Daoy (cell line): ENCODE measurements at places on chromosomes 12 and 14. TPM values are rescaled to one million over a fixed set of nuclear protein-coding genes. Genes with fewer than 3 reads are reported as not detected.

- DNase-seq: no peak
Measured at GRCh38 chr12:108148521-108149074, 19.5 kb downstream of the WSCD2 start.

- DNase-seq: no peak
Measured at GRCh38 chr12:34350092-34351041, 328.1 kb downstream of the ALG10 start.

DNA sequence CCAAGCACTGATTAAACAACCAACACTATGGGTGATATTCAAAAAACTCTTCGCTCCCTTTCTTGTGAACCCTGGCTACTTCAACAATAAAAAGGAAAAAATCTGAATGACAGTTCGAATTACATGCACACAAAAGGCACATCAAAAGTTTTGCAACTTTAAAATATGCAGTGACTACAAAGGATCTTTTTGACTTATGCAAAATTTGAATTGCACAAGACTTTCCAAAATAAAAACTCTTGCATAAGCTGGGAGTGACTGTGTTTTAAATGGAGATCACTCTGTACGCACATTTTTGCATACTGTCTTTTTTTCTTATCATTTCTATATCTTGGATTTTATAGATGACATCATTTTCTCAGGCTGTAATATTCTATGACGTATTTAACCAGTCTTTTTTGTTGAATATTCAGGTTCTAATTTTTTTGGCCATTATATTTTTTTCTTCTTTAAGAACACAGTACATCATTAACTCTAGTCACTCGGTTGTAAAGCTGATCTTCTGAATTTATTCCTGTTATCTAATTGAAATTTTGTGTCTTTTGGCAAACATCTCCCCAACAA lies 667.6 kb upstream of the TBX3 start:
- no peak for DNase-seq

DNA sequence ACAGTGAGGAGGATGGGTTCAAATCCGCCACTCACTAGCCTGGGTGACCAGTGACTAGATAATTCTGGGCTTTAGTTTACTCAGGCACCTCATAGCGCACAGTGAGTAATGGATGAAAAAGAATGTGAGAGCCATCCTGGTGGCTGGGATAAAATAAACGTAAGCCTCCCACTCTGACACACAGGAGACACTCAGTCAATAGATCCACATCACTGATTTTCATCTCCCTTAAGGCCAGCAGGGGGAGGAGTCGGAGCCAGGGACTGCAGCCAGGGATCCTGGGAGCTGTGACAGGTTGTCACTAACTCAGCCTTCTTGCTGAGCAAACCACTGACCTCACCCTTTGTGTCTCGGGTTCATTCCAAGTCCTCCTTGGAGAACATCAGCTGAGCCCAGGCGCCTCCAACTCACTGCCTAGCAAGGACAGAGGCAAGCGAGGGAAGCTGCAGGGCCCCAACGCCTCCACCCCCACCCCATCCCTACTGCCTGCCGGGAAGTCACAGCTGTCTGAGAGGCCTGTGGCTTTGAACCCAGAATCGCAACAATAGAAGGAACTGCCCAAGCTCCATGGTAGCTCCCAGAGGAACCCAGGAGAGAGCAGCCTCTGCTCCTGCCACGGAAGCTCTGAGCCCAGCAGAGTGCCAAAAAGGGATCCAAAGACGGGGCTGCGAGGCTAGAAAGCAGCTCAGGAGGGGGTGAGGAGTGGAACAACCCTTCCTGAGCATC lies 30.7 kb downstream of the PXN start:
- peak; percentile 91 for DNase-seq

DNA sequence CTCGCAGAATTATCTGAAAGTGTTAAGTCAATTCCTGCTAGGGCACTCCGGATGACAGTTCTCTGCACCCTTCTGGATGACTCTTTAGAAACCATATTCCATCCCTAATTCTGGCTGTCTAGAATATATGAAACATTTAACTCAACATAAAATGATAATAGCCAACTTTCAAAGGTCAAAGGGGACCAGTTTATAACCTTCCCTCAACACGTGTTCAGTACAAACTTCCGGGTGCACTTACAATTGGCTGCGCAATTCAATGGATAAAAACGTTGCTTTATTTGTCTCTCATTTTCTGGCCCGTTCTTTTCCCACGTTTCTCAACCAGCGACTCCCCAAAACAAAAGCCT lies 1.3 kb downstream of the SBNO1 start:
- no peak for DNase-seq

The FZD10 gene
- total RNA-seq: 0.17 and 0.74 TPM in 2 replicates

DNA sequence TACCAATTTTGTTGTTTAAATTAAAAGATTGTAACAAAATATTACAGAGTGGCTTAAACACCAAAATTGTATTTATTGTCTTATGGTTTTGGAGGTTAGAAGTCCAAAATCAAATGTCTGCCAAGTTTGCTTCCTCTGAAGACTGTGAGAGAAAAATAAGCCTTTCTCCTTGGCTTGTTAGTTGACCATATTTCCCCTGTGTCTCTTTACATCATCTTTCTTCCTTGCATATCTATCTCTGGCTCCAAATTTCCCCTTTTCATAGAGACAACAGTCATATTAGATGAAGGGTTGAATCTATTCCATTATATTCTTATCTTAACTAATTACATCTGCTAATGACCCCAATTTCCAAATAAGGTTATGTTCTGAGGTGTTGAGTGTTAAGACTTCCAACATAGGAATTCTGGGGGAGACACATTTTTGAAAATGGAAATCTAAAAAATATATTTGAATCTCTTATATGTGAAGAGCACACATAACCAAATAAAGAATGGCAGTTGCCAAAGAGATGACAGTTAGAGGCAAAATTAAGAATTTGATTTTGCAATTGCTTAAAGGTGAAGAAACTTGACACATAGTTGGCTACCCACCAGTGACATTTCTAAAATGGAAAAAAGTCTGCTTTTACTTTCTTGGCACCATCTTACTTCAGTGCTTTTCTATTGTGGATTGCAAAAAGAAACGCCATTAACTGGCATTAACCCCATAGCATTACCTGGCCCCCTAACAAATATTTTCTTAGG lies 407.2 kb downstream of the FSCB start:
- DNase-seq: no peak
